ENCODE measurements at places on chromosomes 7 and 10. TPM values are rescaled to one million over a fixed set of nuclear protein-coding genes. Genes with fewer than 3 reads are reported as not detected.

TLX1 gene
- not detected for total RNA-seq

AQP1 gene
- total RNA-seq, result 44.6 TPM

ADAM12 gene
- total RNA-seq, result 33.9 TPM

DGKI gene
- total RNA-seq, result 2.1 TPM

FRA10AC1 gene
- total RNA-seq, result 6.9 TPM

SPAM1 gene
- not detected for total RNA-seq

PRR15 gene
- total RNA-seq, result not detected

FAM25C gene
- not detected for total RNA-seq

PDE6C gene
- total RNA-seq, result not detected

DNA sequence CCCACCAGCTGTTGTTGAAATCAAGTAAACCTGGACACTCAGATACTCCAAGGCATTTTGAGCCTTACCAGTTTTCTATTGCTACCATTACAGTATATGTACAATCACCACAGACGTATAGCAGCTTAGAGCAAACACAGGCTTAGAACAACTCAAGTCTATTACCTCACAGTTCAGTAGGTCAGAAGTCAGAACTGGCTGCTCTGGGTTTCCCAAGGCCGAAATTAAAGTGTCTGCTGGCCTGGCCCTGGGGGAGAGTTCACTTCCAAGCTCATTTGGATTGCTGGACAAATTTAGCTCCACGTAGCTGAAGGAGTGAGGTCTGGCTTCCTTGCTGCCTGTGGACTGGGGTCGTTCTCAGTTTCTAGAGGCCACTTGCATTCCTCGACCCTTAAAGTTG, 260.1 kb upstream of the LRRN3 start:
- DNase-seq, result no peak

GRCh38 chr10:14674376-14675050, 100.2 kb downstream of the FAM107B start:
- no peak for DNase-seq

- DNase-seq, result no peak
These were observed 213.4 kb downstream of the AUTS2 start for GRCh38 chr7:69811476-69812308.

- peak; percentile 93 for DNase-seq
These were observed 144.5 kb downstream of the RNF216 start for GRCh38 chr7:5636914-5637313.

- peak; percentile 61 for DNase-seq
These were observed 36.3 kb downstream of the TRIL start for GRCh38 chr7:28921822-28922221.

- peak; percentile 43 for DNase-seq
These were observed 379.1 kb downstream of the INHBA start for GRCh38 chr7:41323806-41324205.

DNA sequence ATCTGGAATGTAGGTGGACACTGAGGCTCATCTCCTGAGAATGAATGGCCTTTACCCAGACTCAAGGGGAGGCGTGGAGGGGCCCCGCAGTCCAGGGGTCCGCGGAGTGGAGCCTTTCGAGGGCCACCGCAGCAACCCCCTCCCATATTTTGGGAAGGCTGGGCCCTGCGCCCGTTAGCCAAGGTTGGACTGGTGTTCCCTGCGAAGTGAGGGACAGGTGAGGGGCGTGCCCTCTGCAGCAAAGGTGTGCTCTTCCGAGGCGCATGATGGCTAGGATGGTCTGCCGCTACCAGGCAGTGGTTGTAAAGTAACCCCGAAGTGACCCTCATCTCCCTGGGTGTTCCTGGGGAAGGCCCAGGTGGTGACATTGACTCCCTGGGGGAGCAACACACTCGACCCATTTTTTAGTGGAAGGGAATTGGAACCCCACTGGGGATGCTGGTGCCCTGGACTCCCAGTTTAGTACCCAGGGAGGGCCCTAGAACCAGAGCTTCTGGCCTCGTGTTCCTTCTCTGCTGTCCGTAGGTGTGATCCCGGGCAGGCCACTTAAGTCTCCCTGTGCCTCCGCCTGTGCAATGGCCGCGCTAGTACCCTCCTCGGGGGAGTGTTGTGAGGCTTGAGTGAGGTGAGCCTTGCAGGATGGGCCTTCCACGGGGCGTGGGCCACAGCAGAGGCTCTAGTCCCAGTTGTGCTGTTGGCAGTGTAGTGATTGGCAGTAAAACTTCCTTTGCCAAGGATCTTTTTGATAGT, 779 bp downstream of the FAM241B start:
- DNase-seq, result no peak

DNA sequence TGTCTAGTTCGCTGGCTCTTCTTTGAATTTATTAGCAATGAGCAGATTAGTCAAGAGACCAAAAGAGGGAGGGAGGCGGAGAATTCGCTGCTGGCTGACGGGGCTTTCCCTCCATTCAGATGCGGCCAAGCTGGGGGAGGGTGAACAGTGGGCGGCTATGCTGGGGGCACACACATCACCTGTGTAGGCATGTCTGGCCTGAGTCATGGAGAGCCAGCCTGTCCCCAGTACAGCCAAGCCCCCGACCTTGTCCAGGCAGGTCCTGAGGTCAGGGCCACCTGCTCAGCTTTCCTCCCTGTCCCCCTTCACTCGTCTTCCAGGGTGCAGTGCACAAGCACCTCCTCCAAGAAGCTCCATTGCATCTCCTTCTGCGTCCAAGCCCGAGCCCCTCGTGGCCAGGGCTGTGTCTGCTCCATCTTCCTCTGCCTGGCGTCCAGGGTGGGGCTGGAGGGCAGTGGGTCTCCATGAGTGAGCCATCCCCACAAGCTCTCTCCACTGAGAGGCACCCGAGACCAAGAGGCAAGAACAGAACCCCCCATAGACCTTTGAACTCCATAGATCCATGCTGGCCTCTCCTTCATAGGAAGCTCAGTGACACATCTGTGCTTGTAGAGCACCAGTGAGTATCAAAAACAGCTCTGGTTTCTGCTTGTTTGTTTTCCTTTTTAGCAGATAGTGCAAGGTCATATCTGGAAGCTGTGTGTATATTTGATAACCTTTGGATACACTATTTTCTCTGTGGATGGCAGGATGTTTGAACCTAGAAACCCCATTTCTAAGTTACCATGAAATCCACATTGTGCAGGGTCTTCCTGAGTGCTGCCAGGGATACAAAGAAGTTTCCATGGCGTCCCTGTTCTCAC, 1.9 kb upstream of the DEPP1 start:
- peak; percentile 40 for DNase-seq

DNA sequence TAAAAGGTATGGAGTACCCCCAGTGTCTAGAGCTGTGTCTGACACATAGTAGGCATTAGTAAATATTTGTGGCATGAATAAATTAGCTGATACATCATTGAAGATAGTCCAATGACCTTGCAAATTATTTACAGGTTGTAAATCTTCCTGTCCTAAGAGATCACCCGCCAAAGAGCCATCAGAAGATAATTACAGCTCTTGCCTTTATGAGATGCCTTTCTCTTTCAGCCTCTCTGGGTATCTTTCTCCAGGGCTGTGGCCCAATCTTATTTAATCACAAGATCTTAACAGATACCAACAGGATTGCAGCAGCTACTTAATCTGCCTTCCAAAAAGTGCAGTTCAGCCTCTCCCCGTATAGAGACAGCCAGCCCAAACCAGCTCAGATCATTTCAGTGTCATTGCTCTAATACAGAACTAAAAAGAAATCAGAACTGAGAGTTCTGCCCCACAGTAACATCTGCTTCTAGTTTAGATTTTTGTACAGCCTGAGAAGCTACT, 41.5 kb downstream of the MYOF start:
- peak; percentile 51 for DNase-seq

GRCh38 chr7:5681979-5682546, 99.4 kb downstream of the RNF216 start:
- DNase-seq, result no peak

DNA sequence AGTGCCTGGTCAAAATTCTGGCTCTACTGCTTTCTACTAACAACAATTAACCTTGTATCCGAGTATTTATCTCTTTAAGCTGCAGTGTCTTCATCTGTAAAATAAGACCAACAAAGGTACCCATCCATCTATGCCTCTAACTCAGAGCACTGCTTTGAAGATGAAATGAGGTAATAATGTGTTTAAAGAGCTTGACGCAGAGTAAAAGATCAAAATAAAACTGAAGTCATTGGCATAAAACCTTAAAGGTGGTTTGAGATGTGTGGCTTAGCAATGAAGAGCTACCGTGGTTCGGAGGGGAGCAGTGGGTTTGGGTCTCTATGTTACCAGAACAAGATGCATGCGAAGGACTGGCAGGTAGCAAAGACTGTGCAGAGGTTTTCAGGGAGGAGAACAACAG, 16.1 kb upstream of the PRF1 start:
- DNase-seq, result no peak

DNA sequence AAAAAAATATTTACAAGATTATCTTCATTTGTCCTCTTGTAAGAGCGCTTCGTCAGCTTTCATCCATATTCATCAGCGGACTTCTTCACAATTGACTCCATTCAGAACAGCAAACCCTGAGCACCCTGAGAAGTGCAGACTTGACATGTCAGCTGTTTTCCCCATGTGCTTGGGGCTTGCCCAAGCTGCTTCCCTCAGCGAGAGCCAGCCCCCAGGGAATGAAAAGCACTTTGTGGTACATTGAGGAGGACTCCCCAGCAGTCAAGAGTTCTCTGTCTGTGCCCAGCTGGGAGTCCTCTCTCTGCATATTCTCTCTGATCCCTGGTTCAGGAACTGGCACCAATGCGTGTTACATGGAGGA, 22.7 kb downstream of the HKDC1 start:
- peak; percentile 35 for DNase-seq

DNA sequence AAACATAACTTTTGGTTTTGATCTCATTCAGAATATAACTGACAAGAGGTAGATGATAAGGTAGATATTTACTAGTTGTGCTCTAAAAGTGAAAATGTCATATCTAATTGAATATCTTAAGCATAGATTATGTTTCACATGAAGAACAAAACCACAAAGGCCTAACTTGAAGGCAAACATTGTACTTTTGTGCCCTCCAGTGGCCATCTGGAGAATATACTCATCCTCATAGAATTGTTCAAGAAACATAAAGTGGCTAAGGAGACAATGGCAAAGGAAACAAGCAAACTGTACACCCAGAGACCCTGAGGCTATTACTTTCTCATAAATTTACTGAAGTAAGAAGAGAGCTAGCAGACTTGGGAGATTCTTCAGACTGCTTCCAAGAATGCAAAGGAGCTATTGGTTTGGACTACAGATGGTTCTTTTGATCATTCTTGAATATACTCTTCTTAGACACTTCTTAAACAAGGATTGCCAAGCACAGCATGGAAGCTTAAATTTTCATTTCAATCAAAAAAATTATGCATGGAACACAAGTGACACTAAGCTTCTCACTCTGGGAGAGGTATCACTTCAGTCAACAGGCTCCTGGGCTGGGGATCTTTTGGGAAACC, 98.2 kb upstream of the DKK1 start:
- peak; percentile 88 for DNase-seq

GRCh38 chr7:23791721-23792120, 81.7 kb downstream of the STK31 start:
- no peak for DNase-seq

- DNase-seq, result no peak
These were observed 559.2 kb downstream of the PTPRN2 start for GRCh38 chr7:158028290-158028941.

DNA sequence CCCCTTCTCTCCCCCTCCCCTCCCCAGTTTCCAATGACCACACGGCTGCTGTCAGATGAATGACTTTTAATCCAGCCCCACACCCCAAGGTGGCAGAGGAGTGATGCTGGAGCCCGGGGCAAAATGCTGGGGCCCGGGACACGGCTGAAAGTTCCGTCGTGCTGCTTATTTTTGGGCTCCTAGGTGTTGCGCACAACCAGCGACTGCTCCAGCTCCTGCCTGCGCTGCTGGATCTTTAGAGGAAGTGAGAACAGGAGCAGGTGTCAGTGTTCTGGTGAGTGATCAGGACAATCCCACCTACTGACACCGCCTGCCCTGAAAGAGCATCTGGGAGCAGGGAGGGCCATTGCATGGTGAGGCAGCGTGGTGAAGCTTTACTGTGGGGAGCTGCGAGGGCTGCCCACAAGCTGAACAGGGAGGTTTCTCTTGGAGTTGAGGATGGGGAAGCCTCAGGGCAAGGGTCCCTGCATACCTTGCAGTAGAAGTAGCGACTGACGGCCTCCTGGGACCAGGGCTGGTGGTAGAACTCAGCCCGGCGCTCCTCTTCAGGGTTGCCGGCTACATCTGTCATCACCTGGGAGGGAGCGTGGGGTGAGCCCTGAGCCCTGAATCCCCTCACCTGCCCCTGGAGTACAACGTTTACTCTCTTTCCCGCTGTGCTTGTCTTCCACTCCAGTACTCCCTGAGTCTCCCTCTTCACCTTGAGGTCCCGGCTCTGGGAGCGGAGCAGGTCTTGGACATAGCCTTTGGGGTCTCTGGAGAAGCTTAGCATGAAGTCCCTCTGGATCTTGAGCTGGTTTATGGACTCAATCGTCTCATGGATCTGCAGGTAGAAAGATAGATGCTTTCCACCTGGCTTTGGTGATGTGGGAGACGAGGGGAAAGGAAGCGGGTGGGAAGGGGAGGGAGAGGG, 6.9 kb downstream of the CHPF2 start:
- DNase-seq, result no peak

GRCh38 chr7:119482209-119482608, 790.8 kb upstream of the KCND2 start:
- peak; percentile 2 for DNase-seq

DNA sequence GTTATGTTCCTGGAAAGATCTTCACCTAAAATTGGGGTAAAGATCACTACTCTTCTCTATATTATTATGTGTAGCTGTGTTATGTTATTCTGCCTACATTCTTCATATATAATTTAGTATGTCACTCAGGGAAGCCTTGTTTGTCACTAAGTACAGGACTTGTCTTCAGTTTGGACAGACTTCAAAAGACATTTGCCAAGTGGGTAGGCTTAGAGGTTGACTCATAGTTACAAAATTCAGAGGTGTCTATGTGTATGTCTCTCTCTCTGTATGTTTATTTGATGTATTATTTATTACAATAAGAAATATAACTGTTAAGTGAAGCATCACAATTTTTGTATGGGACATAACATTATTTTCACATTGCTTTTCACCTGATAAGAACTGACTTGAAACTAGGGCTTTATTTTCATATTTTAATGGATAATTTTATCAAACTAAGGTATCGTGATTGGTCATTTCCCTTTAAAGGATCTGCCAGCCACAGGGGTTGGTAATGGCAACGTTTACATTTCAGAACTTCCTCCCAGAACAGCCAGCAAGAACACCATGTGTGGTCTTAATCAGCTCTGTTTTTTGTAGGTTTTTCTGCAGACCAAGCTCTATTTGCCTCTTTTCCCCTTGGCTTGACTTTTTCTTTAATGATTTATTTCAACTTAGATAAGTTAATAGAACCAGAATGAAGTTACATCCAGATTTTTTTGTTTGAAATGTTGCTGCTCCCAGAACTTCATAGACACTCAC, 262.1 kb upstream of the CACNA2D1 start:
- DNase-seq, result no peak

GRCh38 chr7:72037516-72037915, 374.6 kb downstream of the CALN1 start:
- no peak for DNase-seq

DNA sequence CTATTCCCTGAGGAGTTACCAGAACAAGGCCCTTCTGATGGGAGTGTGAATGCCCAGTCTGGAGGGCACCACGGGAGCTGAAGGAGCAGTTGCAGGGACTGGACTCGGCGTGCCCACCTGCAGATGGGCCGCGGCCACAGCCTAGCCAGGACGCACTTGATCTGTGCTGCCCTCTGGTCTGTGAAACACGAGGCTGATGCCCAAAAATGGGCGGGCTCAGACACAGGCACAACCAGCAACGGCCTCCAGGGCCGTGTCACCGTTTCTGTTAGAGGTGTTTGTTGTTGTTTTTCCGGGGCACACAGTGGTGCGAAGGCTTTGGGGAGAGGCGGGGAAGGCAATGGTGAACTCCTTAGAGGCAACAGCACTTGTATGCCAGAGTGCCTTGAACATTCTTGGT, 235.8 kb downstream of the DNAJB6 start:
- DNase-seq, result no peak

- no peak for DNase-seq
These were observed 622.4 kb upstream of the C7orf33 start for GRCh38 chr7:147968046-147968610.

All from fibroblast of lung (primary cell).